ENCODE measurements at places on chromosomes 5 and 9.

DNA sequence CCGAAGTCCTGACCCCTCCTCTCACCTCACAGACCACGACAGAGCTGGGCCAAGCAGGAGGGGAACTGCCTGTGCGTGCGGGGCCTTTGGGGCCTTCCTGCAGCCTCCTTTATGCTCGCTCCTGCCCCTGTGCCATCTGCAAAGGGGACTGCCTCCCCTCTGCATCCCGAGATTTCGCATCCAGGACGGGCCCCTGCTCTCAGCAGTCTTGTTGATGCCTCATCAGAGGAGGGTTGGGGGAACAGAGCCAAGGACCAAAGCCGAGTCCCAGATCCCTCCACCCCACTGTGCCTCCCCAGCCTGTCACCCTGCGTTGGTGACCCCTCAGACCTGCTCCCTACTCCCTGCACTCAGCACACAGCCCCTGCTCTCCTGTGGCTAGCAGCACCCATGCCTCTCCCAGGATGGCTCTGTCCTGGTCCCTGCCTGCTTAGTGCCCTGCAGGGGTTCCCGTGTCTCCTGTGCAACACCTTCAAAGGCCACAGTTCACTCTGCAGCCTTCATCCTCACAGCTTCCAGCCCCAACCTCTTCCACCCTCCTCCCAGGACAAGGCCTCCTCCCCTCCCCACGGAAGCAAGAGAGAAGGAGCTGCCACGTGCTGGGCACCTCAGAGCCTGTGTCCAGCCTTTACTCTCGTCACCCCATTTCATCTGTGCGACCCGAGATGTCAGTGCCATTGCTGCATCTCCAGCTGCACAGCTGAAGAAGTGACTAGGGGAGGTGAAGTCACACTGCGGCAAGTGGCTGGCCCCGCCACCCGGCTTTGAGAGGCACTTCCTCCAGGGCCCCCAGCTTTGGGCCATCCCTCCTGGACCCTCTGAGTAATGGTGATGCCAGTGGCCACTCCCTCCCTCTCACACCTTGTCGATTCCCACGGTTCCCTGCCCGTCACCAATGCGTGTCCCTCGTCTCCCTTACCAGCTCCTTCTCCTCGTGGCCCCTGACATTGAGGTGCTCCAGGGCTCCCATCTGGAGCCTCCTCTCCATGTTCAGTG, 62.6 kb upstream of the LRRTM2 start:
- no peak for DNase-seq

GRCh38 chr5:81265101-81265500, 32.0 kb downstream of the CKMT2 start:
- no peak for DNase-seq

- peak; percentile 34 for DNase-seq
These were observed 8.5 kb upstream of the ACSL6 start for GRCh38 chr5:132019857-132020555.

DNA sequence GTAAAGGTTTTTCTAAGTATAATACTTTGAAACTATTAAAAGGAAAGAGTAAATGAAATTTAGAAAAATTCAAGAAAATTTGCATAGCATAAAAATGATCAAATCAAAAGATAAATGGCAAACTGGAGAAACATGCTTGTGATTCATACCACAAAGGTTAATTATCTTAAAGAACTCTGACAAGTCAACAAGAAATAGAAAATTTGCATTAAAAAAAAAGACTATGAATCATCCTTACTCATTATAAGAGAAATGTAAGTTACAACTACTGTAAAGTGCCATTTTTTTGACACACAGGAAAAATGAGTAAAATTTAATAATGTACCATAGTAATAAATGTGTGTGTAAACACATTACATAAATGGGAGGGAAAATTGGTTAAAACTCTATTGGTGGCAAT, 624.4 kb upstream of the C9orf72 start:
- DNase-seq = no peak

GRCh38 chr5:55712023-55712859, at the start of gene SLC38A9:
Gene SLC38A9, minus strand, starts transcription at chr5:55712324. Its CDS starts 14,366 bp downstream, at chr5:55697958.
- peak; percentile 65 for DNase-seq

DNA sequence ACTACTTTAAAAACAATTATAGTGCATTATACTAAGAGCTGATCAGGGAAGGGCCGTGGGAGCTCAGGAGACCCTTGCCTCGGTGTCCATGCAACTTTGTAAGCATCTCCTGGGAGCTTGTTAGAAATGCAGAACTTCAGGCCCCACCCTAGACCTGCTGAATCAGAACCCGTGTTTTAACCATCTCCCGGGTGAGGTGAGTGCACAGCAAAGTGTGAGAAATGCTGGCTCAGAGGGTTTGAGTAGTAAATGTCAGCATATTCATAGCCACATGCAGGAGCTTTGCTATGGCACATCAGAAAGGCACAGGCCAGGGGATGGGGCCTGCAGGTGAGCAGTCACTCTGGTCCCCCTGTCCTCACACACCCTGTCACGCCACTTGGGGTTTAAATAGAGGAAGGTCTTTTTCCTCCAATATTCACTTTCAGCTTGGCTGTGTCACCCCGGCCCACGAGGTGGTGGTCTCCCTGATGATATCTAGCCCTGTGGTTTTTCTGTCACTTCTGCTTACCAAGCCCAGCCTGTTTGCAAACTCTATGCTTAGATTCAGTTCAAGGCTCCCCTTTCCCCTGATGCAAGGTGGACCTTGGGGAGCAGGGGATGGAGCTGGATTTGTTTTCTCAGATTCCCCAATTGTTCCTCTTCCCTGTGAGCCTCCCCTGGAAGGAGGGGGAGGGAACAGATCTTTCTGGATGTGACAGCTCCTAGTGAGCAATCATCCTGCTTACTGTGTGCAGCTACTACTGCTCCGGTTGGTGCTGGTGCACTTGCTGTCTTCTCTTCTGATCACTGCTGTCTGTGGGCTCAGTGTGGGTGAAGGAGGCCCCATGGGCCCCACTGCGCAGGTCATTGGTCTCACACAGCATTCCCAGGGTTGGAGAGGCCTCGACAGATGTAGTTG, 51.8 kb upstream of the TGFBR1 start:
- DNase-seq = no peak

DNA sequence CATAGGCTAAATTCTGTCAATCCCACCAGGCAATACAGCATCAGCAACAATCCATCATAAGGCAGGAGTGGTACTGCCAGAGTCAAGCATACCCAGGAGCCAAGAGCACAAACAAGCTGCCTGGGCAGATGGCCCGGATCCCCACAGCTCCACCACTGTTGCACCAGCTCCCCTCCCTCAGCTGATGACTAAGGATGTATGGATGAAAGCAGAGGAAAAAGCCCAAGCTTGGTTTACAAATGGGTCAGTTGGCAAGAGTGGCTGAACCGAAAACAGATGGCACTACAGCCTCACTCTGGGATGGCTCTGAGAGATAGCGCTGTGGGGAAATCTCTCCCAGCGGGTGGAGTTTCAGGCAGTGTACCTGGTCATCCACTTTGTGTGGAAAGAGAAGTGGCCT, 29.4 kb downstream of the DROSHA start:
- no peak for DNase-seq

DNA sequence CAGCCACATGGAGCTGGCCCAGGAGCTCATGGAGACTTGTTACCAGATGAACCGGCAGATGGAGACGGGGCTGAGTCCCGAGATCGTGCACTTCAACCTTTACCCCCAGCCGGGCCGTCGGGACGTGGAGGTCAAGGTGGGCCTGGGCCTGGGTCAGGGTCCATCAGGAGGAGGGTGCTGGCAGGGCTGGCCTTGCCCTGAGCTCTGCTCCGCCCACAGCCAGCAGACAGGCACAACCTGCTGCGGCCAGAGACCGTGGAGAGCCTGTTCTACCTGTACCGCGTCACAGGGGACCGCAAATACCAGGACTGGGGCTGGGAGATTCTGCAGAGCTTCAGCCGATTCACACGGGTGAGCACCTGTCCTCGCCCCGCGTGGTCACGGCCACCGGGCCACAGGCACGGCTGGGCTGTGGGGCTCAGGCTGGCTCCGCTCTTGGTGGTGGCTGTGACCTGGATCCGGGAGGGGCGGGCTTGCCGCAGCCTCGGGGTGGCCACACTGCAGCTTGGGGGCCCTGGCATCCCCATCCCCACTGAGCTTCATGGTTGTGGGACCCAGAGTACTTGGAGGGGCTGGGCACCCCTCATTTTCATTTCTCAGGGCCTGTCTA, 7.1 kb downstream of the DPP7 start:
- no peak for DNase-seq

DNA sequence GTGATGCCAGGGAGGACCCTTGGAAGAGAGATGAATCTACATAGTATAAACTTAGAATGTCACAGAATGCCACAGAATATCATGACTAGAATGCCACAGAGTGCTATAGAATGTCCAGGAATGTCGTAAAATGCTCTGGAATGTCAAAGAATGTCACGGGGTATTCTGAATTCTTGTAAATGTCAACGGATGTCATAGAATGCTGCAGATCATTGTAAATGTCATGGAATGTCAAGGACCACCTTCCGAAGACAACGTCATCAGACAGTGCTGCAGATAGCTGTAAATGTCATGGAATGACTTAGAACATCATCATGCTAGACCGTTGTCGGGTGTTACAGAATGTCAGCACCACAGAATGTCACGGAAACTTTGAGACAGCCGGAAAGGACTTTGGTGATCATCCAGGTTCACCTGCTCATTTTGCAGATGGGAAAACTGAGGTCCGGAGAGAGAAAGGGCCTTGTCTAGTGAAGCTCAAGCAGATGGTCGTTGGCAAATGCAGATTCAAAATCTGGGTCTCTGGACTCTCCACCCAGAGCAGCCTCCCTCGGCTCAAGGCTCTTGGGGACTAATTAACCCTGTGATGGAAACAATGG, 117.1 kb downstream of the LHX2 start:
- no peak for DNase-seq

- DNase-seq = no peak
These were observed 33.5 kb downstream of the SEMA4D start for GRCh38 chr9:89464300-89464901.

DNA sequence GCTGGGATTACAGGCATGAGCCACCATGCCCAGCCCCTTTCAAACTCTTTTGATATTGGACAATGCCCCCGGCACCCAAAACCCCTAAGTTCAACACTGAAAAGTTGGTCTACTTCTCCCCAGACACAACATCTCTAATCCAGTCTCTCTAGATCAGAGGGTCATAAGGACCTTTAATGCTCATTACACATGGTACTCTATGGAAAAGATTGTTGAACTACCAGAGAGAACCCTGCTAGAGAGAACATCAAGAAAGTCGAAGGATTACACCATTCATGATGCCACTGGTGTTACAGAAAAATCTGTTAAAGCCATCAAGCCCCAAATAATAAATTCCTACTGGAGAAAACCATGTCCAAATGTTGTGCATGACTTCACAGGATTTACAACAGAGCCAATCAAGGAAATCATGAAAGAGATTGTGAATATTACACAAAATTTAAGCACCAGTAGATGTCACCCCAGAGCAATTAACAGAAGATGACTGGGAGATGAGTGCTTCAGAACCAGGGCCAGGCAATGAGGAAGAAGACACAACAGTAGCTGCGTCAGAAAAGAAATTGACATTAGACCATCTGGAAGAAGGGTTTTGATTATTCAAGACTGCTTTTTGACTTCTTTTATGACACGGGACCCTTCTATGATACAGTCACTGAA, 28.3 kb upstream of the NIPAL4 start:
- DNase-seq = no peak

DNA sequence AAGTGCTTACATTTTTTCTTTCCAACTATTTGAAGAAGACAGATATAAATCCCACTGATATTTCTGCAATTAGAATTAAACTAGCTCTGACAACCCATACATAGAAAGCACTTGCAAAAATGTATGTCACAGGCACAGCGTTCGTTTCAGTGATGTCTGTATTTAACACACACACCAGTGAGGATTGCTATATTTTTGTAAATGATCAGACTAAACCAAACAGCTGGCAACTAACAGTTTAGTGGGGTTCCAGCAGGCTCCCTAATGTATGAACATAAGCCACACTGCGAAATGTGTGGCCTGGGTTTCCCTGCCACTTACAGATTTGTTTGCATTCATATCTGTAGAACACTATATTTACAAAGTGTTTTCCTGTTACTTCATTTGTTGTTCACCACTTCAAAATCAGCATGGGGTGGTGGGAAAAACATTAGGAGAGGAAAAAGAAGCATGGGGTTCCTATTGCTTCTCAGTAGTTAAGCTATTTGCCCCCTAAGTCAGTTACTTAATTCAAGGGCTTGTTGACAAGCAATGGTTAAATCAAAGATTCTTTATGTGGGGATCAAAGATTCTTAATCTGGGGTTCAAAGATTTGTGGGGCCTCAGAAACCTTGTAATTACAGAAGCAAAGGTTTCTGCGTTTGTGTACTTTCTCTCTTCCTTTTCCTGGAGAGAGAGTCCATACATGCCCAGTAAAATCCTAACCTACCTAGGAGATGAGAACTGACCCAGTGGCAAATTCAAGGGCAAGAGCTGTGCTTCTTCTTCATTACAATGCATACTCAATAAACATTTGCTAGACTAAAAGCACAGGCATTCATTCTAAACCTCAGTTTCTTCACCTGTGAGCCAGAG, 27.1 kb downstream of the ZNF608 start:
- DNase-seq = no peak

- DNase-seq = no peak
These were observed 1245.5 kb upstream of the DMAC1 start for GRCh38 chr9:9045072-9045471.

GRCh38 chr5:119515192-119515591, 62.9 kb downstream of the HSD17B4 start:
- DNase-seq = no peak

- DNase-seq = no peak
These were observed 995.8 kb upstream of the ACO1 start for GRCh38 chr9:31388660-31389059.

DNA sequence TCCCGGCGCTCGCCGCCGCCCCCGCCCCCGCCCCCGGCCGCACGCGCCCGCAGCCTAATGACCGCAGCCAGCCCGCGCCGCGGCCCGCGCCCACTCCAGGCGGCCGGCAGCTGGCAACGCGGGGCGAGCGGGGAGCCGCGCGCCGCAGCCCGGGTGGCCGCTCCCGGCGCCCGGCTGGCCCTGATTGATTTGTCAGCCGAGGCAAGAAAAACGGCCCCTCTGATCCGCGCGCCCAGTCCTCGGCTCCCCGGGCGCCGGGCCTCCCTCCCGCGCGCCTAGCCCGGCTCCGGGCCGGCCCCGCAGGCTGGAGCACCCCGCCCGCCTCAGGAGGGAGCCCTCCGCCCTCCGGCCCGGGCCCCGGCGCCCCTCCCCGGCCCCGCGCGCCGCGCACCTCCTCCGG, 11.9 kb upstream of the LHX2 start:
- no peak for DNase-seq

DNA sequence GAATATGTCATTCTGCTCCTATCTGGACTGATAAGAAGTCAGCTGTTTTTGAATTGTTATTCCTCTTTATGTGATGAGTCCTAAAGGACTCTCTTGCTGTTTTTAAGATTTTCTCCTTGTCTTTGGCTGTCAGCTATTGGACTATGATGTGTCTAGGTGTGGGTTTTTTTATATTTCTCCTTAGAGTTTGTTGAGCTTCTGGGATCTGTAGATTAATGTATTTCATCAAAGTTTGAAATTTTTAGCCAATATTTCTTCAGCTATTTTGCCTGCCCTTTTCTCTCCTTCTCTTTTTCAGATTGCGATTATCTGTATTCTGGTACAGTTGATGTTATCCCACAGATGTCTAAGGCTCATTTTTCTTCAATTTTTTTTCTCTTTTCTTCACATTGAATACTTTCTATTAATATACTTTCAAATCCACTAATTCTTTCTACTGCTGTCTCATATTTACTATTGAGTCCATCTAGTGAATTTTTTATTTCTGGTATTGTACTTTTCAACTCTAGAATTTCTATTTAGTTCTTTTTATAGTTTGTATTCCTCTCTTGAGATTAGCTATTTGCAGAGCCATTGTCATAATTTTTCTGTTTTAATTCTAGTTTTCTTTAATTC, 31.1 kb downstream of the RPS23 start:
- no peak for DNase-seq

- no peak for DNase-seq
These were observed 38.9 kb downstream of the SLC35D2 start for GRCh38 chr9:96344458-96345180.

Data from stimulated activated CD4-positive, alpha-beta T cell treated with anti-CD3 and anti-CD28 coated beads, Interleukin-1b, Interleukin-23, amount 100 ng/mL, for 1 hour (primary cell).